ENCODE measurements at places on chromosomes 12 and 14.

- DNase-seq, result no peak
These were observed 35.7 kb downstream of the MVK start for GRCh38 chr12:109609342-109609741.

DNA sequence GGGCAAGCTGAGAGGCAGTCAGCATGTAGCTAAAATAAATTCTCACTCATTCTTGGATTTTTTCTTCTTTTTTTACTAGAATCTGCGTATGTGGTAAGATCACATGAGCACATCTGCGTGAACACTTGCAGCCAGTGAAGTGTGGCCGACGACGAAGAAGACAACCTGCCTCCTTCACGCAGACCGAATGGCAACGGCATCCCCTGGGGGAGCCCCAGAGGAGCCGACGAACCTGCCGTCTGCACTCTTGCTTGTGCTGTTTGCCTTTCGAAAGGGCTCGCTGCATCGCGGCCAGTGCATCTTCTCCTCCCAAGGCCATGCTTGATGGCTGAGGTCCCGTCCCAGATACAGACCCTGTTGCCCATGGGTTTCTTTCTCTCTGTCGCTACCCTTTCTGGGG, 113.8 kb downstream of the KCNK10 start:
- no peak for DNase-seq

- no peak for DNase-seq
These were observed 46.2 kb downstream of the WSCD2 start for GRCh38 chr12:108175310-108175709.

GRCh38 chr12:109792992-109793391, 40.2 kb downstream of the TRPV4 start:
- no peak for DNase-seq

- DNase-seq, result no peak
These were observed 15.2 kb downstream of the ZFP36L1 start for GRCh38 chr14:68777644-68778043.

DNA sequence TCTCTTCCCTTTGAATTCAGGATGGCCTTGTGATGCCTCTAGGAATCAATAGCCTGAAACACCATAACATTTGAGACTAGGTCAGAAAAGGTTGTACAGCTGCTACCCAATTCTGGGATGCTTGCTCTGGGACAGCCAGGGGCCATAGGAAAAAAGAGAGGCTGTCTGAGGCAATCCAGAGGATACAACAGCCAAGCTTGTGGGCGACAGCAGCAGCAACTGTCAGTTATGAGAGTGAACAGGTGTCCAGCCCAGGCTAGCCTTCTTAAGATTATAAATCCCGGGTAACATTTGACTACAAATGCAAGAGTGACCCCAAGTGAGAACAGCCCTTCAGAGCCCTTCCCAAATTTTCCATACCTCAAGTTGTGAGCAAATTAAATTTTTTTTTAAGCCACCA, 11.1 kb downstream of the DCN start:
- DNase-seq, result no peak

DNA sequence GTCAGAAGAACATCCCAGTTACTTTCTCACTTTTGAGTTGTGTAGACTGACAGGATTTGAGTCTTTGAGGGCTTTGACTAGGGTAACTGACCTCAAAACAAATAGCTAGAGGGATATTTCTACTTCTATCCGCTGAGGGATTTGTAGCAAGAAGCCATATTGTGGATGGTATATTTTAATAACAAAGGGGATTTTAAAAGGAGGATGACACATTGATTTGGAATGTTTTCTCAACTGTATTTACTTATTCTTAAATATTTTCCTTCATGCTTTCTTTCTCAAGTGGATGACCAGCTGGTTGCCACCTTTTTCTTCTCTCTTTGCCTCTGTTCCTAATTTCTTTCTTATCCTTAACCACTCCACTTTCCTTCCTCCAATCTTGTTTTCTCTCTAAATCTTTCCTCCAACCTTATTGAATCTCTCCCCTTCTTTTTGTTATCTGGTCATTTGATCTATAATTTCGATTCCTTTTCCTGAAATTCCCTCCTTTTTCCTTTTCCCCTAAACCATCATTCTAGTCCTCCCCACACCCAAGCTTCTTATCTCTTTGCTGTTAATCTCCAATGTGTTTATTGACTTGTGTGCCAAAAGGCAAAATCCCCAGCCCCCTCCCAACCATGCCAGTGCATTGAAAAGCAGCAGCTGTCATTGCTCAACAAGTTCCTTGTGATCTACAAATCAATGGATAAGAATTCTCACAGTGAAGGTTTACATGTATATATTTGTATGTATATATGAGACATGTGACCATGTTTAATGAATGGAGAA, 411.6 kb downstream of the RAD51B start:
- no peak for DNase-seq

DNA sequence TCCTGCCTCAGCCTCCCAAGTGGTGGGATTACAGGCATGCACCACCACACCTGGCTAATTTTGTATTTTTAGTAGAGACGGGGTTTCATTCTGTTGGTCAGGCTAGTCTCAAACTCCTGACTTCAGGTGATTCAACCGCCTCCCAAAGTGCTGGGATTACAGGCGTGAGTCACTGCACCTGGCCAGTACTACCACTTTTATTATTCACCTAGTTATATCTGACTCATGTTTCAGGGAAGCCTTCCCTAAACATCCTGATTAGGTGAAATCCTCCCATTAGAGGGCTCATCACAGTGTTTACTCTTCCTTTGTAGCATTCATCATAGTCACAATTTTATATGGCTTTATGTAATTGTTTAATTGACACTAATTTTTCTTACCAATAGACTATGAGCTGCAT, 295.3 kb upstream of the SOX5 start:
- no peak for DNase-seq

GRCh38 chr14:31263485-31264133, 56.0 kb upstream of the HECTD1 start:
- peak; percentile 82 for DNase-seq

DNA sequence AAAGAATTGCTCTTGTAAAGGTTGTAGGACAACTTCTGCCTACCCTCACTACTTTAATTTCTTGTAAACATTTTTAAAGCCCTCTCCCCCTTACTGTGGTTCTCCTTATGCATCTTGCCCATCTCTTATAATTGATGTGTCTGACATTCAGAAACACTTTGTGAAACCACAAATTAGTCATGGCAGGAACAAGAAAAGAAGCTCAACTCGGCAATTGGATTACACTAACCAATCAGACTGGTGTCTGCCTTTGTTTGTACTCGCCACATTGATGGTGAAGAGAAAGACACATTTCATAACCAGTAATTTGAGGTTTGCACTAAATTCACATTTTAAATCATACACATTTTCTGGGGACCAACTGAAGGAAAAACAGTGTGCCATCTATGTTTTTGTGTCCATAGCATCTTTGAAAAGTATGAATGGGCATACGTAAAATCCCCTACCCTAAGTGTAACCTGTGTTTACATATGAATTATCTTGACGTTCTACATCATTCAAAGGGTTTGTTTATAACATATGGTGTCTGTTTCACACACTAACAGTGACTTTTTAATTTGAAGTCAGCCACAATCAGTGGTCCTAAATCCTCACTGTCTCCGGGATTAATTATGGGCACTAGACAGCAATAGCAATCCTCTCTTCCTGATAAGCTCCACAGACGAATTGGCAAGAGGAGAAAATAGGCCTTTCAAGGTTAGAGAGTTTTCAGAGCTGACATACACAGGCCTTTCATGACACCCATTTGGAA, 49.9 kb downstream of the OTX2 start:
- no peak for DNase-seq

GRCh38 chr12:55874443-55874842, 31.7 kb upstream of the MMP19 start:
- DNase-seq, result no peak

DNA sequence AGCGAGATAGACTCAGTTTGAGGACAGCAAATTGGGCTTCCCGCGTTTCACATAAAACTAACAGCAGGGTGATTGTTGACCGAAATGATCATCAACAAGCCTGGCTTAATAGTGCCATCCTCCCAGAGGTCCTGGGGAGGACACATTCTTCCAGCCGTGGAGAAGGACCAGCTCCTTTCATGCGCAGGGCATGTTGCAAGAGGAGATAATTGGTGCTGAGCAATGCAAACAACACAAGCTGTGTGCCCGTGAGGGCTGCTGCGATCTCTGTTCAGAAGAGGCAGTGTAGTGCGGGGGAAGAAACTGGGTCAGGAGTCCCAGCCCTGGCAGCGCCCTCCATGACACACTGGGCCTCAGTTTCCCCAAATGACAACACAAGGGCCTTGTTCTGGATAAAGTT, 54.3 kb downstream of the CCDC85C start:
- no peak for DNase-seq

- no peak for DNase-seq
These were observed 989.1 kb upstream of the TMEM132C start for GRCh38 chr12:127277882-127278281.

DNA sequence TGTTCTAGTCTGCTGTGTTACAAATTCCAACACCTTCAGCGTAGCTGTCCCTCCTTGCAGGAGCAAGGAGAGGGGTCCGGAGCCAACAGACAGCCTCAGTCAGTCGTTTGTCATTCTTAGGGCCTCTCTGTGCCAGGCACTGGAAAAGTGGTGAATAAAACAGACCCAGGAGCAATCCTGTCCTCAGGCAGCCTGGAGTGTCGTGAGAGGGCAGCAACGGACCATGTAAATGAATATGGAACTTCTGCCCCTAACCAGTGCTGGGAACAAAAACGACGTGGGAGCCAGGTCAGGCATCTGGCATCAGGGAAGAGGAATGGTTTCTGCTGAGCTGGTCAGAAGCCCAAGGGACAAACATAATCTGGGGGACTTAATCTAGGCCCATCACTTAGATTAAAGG, 64.8 kb upstream of the PSMC1 start:
- DNase-seq, result no peak

- DNase-seq, result peak; percentile 84
These were observed 157.3 kb upstream of the PLXNC1 start for GRCh38 chr12:93990832-93991803.

- no peak for DNase-seq
These were observed 83.3 kb downstream of the DAAM1 start for GRCh38 chr14:59271734-59272133.

GRCh38 chr14:71748196-71748595, 184.0 kb upstream of the RGS6 start:
- DNase-seq, result no peak

DNA sequence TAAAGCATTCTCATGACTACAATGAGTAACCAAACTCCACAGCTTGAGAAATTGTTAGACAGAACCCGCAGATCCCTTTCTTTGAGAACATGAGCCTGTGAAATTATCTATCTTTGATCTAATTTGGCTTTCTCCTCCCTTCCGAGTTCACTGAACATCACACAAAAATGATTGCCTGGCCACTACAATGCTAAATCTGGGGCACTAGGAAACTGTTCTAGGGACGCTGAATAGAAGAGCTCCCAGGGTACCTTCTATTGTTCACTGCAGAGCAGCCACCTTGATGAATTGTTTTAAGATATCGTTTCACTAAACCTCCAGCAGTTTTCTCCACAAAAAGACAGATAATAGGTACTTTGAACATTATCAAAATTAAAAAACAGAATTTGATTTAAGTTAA, 47.5 kb downstream of the SINHCAF start:
- DNase-seq, result no peak

GRCh38 chr12:49091056-49091835, 3.4 kb downstream of the DHH start:
- DNase-seq, result peak; percentile 73

DNA sequence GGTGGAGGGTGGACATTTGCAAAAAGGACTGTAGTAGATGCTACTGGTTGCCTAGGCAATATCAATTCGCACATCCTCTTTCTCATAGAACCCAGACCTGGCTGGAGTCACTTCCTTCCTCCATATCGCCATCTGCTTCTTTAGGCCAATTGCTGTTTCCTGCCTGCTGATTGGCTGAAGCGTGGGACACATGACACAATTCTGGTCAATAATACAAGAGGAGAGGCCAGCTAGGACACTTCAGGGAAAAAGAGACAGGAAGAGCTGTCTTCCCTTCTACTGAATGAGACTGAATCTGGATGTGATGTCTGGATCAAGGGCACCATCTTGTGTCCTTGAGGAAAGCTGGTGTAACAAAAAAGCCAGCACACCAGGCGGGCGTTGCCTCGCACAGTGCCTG, 53.8 kb downstream of the TRPV4 start:
- DNase-seq, result no peak

DNA sequence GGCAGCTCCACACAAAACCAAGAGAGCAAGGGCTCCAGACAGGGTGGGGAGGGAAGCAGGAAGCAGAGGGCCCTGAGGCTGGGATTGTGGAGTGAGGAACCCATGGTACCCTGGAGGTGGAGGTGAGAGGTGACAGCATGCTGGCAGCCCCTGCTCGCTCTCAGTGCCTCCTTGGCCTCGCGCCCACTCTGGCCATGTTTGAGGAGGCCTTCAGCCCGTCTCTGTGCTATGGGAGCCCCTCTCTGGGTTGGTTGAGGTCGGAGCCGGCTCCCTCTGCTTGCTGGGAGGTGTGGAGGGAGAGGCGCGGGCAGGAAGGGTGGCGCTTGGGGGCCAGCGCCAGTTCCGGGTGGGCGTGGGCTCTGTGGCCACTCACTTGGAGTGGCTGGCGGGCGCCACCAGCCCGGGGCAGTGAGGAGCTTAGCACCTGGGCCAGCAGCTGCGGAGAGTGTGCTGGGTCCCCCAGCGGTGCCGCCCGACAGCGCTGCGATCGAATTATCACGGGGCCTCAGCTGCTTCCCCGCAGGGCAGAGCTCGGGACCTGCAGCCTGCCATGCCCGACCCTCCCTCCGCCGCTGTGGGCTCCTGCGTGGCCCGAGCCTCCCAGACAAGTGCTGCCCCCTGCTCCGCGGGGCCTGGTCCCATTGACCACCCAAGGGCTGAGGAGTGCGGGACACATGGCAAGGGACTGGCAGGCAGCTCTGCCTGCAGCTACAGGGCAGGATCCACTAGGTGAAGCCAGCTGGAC, 196.0 kb downstream of the DACT1 start:
- no peak for DNase-seq

DNA sequence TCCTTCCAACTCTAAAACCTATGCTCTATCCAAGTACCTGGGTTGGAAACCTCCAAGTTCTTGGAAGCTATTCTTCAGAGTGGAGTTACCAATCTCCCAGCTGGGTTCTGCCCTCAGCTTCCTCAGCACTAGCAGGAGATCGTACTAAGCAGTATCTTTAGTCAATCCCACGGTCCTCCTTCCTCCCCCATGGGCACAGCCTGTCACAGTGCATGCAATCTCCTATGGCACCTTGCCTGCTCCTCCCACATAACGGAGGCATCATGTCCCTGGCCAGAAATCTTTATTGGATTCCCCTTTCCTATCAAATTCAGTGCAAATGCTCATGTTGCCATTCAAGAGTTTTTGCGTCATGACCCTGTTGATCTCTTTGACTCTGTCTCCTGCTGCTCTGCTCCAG, 5.4 kb upstream of the LPAR5 start:
- no peak for DNase-seq

- DNase-seq, result no peak
These were observed 97.1 kb downstream of the SCAF11 start for GRCh38 chr12:45893240-45893639.
